ENCODE measurements at places on chromosomes 12 and 14.

GRCh38 chr12:121494093-121494787 is 86.6 kb downstream of the KDM2B start:
- DNase-seq, result peak; percentile 41

DNA sequence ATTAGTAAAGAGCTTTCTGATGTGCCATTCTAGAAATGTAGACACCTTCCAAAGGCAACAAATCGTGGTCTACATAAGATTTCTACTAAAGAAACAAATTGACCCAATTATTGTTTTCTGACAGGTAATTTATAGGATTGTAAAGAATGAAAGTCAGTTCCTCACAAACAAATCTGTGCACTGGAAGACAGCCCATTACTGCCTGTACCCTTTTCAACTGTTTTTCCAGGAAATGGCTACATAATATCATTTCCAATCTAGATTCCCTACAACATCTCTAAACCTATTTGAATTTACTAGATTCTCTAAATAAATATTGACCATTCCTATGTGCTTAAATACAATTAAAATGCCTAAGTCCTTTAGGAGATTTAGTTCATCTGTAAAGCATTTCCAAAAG is 939.1 kb downstream of the FSCB start:
- DNase-seq, result peak; percentile 27

- DNase-seq, result no peak
Observed at GRCh38 chr12:25940886-25941285, 17.6 kb upstream of the RASSF8 start.

DNA sequence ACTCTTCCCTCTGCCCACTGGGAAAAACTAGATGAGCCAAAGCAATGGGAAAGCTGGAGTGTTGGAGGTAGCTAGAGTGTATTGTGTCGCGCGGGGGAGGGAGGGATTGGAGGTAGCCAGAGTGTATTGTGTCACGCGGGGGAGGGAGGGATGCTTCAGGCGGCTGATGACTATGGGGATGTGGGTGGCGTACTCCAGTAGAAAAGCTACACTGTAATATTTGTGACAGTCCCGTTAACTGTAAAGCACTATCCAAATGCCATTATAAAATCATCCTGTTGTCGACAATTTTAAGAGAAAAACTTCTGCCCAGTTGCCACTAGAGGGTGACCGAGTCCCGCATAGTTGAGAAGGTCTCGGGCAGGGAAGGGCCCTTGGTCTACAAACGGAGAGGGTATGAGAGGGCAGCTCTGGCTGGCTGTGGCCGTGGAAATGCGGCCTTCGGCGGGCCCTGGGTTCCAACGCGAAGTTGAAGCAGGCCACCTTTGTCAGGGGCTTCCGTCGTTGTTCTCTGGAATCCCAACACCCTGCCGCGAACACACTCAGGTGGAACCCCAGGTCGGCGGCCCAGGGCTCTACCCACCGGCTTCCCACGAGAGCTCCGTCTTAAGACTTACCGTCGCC is 15.1 kb upstream of the PLEK2 start:
- peak; percentile 79 for DNase-seq

GRCh38 chr12:121036810-121037326 is 2.2 kb downstream of the OASL start:
- DNase-seq, result no peak

- DNase-seq, result no peak
Observed at GRCh38 chr14:95021588-95021987, 135.7 kb downstream of the DICER1 start.

GRCh38 chr14:100303179-100303578 is 3.1 kb downstream of the SLC25A29 start:
- peak; percentile 40 for DNase-seq

- no peak for DNase-seq
Observed at GRCh38 chr12:128076188-128076587, 190.8 kb upstream of the TMEM132C start.

DNA sequence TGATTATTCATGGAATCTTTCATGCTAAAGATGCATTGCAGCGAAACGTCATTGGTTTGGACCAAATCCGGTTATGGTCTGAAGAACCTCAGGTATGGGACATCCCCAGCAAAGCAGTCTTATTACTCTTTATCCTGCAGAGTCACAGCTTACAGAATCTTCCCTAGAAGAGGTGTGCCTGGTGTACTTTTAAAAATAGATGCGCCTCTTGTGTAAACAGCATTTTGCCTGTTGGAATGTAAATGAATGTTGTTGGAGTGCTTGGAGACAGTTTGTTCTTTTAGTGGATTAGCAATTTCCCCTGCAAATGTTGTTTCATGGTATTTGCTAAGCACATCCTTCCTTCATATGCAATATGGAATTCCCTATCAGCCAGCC is 242.5 kb downstream of the ZFP36L1 start:
- no peak for DNase-seq
